ENCODE measurements at places on chromosomes 2 and 18.

- DNase-seq, result no peak
These were observed 310.4 kb upstream of the HDAC4 start for GRCh38 chr2:239710953-239711861.

- no peak for DNase-seq
These were observed 16.5 kb downstream of the SGPP2 start for GRCh38 chr2:222440673-222441422.

GRCh38 chr2:104698276-104698675 is 155.6 kb upstream of the POU3F3 start:
- DNase-seq, result no peak

DNA sequence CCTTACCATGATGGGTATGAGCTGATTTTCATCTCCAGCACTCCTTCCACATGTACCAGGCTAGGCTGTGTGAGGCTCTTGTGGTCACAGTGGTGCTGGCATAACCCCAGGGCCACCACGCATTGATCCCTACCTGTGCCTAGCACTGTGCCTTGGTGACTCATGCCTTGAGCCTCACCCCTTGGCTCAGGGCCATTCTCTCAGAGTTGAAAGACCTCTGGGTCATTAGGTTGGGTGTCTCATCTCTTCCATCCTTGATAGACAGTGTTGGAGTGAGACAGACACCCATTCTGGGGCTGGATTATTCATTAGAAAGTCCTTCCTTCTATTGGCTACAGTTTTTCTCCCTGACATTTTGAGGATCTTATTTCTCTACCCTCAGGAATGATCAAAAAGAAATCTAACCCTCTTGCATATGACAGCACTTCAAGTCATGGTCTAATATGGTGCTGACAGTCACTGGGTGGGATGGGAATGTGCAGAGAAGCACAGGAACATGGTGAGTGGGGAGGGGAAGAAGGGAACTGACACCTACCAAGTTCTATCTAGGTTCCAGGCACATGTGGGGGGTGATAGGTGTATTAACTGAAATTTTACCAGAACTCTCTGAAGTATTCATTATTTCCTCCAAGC is 41.3 kb downstream of the DYSF start:
- no peak for DNase-seq

DNA sequence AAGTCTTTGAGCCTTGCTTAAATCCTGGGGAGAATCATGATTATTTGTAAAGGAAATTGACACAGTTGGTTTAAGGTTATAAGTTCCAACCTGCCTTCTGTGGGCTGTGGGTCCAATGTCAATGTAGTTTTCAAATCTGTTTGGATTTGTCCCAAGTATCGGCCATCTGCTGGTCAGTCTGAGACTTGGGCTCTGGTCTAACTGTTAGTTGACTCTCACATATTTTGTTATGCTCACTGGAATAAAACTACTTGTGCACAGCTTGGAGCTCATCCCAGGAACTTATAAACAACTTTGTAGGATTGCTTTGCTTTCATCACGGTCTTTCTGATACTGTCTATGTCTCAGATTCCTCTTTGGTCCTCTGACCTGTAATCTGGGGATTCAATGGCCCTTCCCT is 1026.2 kb upstream of the ZEB2 start:
- DNase-seq, result no peak

DNA sequence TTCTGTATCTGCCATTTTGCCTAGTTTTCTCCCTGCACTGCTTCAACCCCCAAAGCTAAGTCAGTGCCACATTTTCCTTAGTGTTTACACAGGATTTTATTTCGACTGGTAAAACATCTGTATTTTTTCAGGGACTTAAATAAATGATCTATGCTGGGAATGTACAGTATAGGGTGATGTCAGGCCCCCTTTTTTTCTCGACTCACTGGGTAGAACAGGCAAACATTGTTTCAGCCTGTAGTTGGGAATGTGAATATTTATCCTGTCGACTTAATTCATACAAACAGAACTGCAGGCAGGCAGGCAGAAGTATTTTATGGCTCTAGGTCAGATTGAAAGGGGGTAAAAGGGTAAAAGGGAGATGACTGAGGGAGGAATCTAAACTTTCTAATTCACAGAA is 123.5 kb upstream of the ZFP36L2 start:
- DNase-seq, result no peak

DNA sequence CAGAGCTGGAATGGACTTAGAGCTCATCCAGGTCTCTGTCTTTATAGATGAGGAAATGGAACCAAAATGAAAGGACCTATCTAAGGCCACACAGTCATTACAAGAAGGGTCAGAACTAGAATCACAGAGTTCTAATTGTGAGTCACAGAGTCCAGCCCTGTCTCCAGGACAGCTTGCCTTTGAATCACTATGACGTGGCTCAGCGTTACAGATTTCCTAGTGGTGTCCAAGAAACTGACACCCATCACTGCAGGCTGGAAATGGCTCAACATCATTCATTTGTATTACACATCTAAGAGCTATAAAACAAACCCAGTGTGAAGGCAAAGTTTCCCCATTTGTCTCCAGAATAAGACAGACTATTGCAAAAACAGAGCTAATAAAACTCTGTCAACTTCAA is 164.3 kb upstream of the SIX2 start:
- DNase-seq, result no peak

DNA sequence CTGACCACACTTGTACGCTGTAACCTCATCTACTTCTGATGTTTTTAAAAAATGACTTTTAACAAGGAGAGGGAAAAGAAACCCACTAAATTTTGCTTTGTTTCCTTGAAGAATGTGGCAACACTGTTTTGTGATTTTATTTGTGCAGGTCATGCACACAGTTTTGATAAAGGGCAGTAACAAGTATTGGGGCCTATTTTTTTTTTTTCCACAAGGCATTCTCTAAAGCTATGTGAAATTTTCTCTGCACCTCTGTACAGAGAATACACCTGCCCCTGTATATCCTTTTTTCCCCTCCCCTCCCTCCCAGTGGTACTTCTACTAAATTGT is 2.1 kb downstream of the RHOB start:
- DNase-seq, result no peak

- peak; percentile 82 for DNase-seq
These were observed 81.5 kb downstream of the PRPF40A start for GRCh38 chr2:152635635-152636298.

GRCh38 chr18:199768-200167 is 41.4 kb downstream of the USP14 start:
- DNase-seq, result no peak

DNA sequence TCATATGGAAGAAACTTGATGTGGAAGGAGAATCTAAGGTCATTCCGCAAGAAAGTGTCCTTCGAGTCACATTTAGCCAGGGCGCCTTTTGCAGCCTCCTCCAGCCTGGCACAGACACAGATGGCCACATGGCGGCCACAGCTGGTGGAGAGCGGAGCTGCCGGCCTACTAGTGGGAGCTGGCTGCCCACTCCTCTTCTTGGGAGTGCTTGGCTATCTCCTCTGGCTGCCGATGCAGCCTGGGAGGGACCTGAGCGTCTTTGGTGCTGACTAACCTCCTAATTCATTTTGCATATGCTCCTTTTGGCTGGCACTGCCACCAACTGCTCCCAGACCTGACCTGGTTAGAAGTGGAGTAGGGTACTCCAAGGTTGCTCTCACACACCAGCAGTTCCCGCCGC is 199.3 kb upstream of the MYT1L start:
- no peak for DNase-seq

- DNase-seq, result no peak
These were observed 2.0 kb upstream of the GAD1 start for GRCh38 chr2:170814533-170815230.

All from activated naive CD4-positive, alpha-beta T cell treated with anti-CD3 and anti-CD28 coated beads for 36 hours (primary cell).